Activated naive CD4-positive, alpha-beta T cell treated with anti-CD3 and anti-CD28 coated beads, Interleukin-2, amount 50 U/mL, for 72 hours (primary cell): ENCODE measurements at places on chromosomes 3 and 15.

- no peak for DNase-seq
Observed at GRCh38 chr15:74345051-74345450, 22.4 kb downstream of the CYP11A1 start.

- DNase-seq = no peak
Observed at GRCh38 chr3:74842649-74843048, 228.2 kb upstream of the CNTN3 start.

GRCh38 chr3:54339608-54340007 lies 217.3 kb downstream of the CACNA2D3 start:
- no peak for DNase-seq

DNA sequence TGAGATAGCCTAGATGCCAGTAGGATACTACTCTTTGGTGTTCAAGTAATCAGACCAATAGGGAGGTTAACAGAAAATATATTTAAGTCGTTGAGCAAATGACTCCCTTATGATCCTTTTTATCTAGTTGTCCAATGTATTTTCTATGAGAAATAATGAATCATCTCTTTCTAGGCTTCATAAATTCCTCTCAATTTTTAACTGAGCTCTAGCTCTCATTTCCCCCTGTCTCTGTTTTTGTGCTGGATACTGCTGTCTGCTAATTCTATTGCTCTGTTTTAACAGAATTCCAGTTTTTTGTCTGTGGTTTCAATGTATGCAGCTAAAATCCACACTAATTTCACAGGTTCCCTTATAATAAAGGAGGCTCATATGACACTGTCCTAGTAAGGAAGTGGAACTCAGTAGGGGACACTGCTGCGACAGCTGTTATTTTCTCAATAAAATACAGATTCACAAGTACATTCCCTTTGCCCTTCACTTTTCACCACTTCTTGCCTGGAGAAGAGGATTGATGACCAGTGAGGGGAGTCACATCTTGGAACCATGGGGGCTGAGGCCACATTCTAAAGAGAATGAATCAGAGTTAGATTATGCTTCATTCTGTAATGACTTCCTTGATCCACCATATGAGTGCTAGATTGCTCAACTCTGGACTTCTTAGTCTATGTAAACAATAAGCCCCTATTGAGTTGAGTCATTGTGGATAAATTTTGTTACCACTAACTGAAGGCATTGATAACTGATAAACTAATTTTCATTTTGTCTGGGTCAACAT lies 558.7 kb upstream of the KCNMB2 start:
- DNase-seq = no peak

GRCh38 chr3:22939349-22939748 lies 263.8 kb upstream of the UBE2E2 start:
- no peak for DNase-seq

DNA sequence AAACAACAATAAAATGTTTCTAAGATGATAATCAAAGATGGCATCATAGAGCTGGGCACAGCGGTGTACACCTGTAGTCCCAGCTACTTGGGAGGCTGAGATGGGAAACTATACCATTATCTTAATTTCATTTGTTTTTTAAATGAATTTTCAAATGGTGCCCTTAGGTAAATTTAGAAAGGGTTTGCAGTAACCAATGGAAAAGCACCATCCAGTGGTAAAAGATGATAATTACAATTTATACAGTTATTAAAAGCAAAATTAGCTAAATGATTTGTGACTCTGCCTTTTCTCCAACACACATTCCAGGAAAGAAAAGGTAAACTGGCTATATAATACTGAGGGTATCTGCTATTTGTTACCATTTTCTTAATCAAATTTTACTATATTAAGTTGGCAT lies 14.4 kb upstream of the ANKRD28 start:
- DNase-seq = no peak

DNA sequence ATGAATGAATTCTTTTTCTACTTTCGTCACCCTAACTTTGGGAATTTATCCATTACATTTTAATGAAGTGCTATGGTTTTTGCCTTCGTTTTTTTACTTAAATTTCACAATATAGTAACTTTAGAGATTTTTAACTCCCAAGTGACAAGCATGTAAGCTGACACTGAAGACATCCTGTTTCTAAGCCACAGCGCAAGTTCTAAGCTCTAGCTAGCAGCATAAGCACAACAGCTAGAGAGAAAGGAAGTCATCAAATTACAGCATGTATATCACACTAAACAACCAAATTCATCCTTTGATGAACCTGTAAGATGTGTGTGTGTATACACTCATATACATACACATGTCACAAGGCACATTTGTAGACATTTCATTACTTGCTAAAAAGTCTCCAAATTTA lies 119.3 kb downstream of the P3H2 start:
- no peak for DNase-seq

DNA sequence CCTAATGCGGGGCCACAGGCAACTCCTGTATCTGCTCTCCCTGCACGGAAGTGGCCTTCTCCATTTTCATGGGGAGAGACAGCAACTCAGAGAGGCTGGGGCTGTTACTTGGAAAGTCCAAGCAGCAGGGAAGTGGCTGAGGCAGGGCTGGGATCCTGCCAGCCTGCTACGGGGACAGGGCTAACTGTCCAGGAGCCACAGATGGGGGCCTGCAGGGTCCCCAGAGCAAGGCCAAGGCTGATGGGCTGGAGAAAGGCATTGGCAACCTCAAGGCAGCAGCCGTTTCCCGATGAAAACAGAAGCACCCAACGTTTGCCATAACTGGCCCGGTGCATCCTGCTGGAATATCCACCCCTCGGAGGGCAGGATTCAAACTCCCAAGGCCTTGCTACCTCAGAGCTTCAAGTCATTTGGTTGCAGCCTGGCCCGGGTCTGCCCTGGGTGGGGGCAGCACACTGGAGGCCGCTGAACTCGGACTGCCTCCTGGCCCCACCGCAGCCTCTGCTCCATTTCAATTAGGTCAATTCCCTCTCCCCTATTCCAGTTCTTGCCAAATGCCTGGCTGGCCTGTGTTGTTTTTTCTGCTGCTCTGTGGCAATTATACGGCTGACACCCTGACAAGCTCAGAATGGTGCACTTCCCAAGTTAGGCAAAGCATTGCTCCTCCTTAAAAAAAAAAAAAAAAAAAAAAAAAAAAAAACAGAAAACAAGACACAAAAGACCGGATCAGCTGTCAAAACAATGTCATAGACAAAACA lies 143.5 kb downstream of the NUP210 start:
- DNase-seq = no peak

- DNase-seq = no peak
Observed at GRCh38 chr3:100008081-100008698, 106.1 kb downstream of the FILIP1L start.

DNA sequence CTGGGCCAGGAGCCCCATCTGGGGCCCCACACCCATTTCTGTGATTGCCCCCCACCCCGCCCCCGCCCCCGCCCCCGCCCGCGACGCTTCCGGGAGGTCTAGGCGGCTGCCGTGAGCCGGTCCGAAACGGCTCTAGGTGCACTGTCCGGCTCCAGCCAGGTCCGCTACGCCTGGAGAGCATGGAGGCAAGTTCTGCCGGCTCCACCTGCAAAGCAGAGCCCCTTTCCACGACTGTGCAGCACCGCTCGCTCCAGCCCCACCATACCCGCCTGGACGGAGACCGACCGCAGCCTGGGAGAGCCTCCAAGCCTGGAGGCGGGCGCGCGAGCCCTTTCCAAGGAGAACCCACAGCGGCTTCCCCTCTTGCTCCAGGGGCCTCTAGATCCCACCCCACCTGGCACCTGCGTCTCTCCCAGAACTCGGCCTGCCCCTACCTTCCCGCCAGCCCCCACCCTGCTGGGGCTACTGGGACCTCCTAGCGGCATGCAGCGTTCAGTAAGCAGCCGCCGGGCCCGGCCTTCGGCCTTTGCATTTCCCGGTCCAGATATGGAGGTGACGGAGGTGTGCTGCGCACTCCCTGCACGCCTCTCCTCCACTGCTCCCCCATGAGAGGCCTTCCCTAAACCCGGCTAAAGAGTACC lies 66.2 kb downstream of the KLF13 start:
- DNase-seq = no peak

GRCh38 chr3:5198986-5199731 lies 11.7 kb downstream of the EDEM1 start:
- no peak for DNase-seq

DNA sequence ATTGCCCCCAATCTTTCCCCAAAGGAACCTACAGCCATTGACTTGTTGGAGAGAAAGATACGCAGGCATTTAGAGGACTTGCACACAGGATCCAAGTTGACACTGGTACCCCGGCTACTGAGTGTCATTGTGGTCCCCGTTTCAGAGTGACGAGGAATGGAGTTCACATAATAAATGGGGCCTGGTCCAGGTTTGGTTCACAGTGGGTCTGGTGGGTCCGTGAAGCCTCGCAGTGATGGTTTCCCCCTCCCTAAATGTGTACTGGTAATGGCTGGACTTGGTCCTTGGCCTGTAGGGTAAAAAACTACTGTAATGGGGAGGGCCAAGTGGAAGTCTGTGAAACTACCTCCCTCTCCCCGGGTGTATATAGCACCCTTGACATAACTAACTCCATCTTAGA lies 232.1 kb upstream of the LYSMD4 start:
- DNase-seq = no peak

GRCh38 chr3:185208823-185209222 lies 45.0 kb downstream of the EHHADH start:
- DNase-seq = no peak

GRCh38 chr3:40546816-40547215 lies 22.1 kb downstream of the ZNF621 start:
- no peak for DNase-seq

DNA sequence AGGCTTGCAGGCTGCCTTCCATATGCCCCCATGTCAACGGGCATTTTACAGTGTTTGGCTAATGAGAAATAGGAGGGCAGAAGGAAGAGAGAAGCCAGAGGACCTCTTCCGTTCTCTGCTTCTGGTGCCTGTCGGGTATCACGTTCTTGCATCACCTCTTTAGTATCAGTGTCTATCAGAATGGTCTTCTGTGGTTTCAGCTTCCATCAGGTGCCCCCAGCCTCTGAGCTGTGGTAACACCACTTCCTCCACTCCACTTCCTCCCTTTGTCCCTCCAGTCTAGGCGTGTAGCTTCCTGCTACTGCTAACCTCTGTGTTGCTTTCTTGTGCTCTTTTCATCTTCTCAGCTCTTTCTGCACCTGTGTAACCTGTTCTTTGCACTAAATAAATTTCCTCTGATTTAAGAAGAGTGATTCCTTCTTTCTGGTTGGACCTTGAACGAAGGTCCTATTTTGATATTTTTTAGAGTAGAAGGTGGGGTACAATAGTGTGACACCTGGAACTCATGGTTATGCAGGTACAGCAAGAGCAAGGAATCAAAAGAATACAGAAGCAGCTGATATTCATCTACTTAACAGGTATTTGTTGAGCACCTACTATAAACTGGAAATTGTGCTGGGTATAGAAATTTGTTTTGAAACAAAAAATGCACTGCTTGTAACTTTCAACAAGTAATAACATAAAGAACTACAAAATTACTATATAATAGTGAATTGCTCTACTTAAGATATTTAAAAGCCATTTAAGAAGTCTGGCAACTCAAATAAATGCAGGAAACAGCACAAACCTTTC lies 27.4 kb upstream of the FOXB1 start:
- peak; percentile 17 for DNase-seq

- no peak for DNase-seq
Observed at GRCh38 chr15:89406940-89407607, 72.5 kb upstream of the POLG start.

DNA sequence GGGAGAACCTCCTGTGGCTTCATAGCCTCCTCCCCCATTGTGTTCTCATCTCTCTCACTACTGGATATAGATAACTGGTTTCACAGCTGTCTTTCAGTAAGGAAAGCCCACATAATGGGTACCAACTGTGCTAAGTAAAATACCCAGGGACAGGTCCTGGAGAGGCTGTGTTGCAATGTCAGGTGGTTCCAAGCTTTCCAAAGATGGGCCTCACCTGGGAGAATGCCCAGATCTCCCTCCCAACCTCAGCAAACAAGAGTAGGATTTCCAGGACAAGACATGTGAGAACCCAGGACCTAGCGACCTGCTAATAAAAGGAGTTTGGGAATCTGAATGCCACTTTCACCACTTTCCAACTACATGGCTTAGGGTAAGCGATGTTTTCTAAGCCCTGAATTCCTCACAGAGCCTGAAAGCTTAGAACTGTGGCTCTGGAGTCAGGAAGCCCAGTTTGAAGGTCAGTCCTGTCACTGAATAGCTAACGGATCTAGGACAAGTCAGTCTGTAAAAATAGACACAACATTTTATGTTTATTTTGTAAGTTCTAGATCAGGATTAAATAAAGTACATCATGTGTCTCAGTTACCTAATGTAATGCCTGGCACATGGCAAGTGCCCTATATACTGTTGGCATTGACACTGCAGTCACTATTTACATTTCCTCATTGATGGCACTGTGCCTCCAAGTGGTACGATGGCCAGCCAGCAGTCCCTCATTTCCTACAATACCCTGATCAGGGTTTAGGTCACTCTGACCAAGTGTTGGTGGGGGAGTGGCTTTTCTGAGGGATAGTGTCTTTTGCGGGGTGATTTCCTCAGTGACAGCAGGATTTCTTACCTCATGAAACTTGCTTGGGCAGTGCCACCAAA lies 11.9 kb downstream of the CERS3 start:
- no peak for DNase-seq

GRCh38 chr3:25527801-25528200 lies 99.7 kb downstream of the RARB start:
- DNase-seq = no peak

- no peak for DNase-seq
Observed at GRCh38 chr3:14047027-14047426, 77.6 kb downstream of the CHCHD4 start.

- DNase-seq = no peak
Observed at GRCh38 chr3:42122261-42123011, 31.3 kb downstream of the TRAK1 start.
